HT-29 (cell line): ENCODE measurements at places on chromosomes 11 and 22.

DNA sequence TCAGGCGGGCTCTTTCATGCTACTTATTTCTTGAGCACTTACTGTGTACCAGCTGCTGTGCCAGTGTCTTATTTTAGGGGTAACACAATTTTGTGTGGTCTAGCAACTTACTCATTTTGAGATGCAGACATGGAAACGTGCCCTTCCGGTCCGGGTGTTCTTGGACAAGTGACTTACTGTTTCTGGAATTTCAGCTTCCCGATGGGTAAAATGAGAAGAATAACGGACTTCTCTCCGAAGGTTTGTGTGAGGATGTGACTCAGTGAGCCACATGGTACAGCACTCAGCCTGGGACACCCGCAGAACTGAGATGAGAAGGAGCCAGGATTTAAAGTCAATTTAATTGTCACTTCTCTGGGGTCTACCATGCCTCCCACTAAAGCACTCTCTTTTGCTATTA is 114.5 kb upstream of the SYT13 start:
- DNase-seq, result no peak

DNA sequence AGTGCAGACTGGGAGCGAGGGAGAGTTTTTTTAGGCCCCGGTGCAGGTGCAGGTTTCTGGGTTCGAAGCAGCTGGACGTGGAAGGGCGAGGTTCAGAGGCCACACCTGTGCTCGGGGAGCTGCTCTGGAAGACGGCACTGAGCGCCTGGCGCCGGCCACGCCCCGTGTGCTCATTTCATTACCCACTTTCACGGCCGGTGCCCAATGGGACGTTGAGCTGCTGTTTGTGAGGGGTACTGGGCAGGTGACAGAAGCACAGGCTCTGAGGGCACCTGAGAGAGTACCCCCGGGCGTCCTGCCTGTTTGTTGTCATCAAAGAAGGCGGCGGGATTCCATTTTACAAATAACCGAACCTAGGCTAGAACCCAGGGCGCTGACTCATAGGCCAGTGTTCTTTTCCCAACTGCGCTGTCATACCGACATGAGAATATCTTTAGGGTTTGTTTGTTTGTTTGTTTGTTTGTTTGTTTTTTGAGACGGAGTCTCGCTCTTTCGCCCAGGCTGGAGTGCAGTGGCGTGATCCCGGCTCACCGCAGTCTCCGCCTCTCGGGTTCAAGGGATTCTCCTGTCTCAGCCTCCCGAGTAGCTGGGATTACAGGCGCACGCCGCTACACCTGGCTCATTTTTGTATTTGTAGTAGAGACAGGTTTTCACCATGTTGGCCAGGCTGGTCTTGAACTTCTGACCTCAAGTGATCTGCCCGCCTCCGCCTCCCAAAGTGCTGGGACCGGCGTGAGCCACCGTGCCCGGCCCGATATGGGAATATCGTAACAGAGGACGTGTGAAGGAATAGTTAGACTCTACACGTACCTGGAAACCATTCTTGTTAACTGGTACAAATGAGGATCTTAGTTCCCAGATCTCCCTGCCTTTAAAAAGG is 16.6 kb upstream of the SPTBN2 start:
- peak; percentile 49 for DNase-seq

- no peak for DNase-seq
Measured at GRCh38 chr11:70071996-70072395, 6.1 kb upstream of the ANO1 start.

DNA sequence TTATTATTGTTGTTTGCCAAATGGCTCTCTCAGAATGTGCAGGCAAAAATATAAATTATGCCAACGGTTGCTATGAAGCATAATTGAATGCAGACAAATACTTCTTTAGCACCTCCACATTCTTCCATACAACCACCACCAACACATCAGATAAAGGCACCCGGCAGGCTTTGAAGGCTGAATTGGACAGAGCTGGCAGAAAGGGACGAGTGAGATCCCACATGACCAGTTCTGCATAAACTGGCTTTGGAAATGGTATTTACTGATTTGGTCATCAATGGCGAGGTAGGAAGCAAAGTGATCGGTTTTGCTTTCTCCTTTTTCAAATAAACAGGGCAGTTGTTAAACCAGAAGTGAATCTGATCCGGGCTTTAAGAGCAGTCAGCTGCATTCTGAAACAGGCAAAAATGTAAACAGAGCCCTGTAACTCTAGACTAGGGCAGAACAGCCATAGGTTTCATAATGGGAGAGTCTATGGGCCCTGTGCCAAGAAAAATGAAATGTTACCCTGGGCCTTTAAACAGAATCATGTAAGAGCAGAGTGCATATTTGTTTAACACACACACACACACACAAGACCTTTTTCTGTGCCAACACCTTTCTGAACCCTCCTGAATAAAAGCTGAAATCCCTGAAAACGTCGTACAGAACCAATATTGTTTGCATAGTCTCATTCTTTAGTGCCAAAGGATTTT is 97.7 kb downstream of the MPPED2 start:
- DNase-seq, result peak; percentile 93

- DNase-seq, result no peak
Measured at GRCh38 chr11:9711454-9712307, 47.8 kb downstream of the SWAP70 start.
